ENCODE measurements at places on chromosomes 6 and 20.

DNA sequence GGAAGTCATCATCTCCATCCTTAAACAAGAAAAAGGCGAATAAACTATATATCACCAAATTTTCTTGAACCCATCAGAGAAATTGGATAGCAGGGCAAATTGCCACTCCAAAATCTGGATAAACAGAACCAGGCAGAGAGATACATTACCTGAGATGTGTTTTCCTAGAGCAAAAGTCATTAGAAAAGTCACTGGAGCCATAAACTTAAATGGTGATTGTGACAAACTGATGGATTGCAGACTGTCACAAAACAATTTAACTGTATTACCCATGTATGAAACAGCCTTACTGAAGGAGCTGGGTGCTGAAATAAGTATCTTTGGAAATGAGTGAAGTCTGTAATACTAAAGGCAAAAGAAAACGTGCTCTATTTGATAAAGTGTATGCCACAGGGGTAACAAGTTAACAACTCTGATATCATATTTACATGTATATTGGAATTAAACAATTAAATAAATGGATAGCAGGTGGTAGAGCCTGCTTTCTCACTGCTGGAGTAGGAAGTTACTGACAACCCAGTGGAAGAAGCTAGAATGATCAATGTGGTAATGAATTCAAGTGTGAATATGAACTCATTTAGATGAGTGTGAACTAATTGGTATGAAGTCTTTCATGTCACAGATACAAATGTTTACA, 186.9 kb downstream of the LMBRD1 start:
- no peak for DNase-seq

DNA sequence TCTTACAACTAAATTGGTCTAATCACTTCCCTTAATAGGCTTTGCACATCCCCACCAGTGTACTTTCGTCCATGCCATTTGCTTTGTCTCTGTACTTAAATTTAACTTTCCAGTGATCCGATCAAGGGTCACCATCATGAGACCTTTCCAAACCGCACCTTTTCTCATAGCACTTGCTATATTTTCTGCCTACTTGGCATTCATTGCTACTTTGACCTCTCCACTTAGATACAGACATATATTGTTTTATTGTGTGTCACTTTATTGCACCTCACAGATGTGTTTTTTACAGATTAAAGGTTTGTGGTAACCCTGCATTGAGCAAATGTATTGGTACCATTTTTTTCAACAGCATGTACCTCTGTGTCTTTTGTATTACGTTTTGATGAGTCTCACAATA, 14.8 kb downstream of the SUMO4 start:
- DNase-seq: no peak

DNA sequence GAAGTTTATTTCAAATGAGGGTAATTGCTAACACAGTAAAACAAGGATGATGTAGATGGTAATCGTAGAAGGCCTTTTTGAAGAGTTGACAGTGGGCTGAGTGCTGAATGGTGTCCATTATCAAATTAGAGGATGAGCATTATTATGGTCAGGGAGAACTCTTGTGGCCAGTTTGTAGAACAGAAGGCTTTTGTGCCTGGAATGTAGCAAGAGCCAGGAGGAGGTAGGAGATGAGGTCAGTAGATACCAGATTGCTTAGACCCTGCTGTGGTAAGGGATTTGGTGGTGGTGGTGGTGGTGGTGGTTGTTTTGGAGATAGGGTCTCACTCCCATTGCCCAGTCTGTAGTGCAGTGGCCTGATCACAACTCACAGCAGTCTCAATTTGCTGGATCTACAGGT, 6.2 kb downstream of the CSE1L start:
- DNase-seq: no peak

GRCh38 chr20:20020908-20021307, 3.7 kb downstream of the NAA20 start:
- no peak for DNase-seq

DNA sequence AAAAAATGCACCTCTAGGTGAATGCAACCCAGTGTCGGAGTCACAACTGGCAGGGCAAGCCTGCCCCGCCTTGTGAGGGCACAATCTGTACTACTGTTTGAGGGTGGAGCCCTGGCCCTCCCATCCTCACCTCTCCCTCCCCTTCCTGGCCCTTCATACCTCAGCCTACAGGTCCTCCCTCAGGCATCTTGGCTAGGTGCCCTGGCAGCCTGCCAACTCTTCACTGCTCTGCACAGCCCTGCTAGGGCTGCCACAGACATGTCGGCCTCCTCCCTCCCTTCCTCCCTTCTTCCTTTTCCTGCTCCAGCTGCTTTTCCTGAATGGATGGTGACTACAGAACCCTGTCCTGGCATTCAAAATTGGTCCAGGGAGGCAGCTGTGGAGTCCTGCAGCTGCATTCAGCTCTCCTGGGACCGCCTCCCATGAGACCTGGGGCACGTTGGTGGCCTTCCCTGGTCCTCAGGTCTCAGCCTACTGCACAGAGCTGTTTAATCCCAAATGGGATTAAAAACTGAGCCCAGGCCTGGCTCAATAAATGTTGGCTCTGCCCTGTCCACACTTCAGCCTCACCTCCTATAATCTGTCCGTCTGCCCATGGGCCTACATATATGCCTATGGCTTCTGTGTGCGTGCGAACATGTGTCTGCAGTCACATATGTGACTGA, 52.7 kb downstream of the CDH22 start:
- no peak for DNase-seq

GRCh38 chr6:159602431-159603041, 90.5 kb downstream of the SOD2 start:
- DNase-seq: no peak

- DNase-seq: no peak
Observed at GRCh38 chr20:38831995-38832620, 26.6 kb downstream of the PPP1R16B start.

GRCh38 chr6:134094441-134094840, 42.0 kb upstream of the SLC2A12 start:
- DNase-seq: no peak

- DNase-seq: no peak
Observed at GRCh38 chr20:38969708-38970107, 7.6 kb downstream of the DHX35 start.

GRCh38 chr20:1983301-1983700, 10.6 kb downstream of the PDYN start:
- DNase-seq: no peak

- no peak for DNase-seq
Observed at GRCh38 chr20:34834459-34834893, 9.0 kb upstream of the NCOA6 start.

GRCh38 chr6:138614151-138614550, 114.9 kb upstream of the NHSL1 start:
- DNase-seq: no peak

DNA sequence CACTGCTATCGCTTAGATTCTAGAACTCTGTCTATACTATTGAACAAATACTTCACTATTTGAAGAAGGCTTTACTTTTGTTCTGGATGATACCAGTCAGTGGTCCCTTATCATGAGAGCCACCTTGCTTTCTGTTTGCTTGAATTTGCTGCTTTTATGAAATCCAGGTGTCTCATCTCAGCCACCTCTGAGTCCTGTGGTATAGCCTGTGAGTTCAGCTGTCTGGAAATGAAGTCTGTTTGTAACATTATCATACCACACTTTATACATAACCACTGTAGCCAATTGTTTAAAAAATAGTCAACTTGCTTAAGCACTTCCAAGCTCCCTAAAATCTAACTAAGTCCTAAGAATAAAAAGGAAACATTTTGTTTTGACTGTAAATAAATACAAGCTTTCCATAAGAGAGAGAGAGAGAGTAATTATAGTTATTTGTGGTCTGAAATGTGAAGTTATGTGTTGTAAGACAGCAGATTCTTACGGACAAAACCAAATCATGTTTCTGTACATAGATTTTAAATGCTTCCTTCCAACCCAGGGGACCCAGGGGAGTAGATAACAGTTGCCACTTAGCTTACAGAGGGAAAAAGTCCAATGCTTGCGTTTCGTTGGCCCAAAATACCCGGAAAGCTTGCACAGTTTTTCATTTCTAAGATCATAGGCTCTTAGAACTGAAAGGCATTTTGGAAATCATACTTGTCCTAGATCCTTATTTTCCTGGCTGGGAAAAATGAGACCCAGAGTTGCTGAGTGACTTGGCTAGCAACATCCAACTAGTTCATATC, 1107.8 kb upstream of the FLRT3 start:
- DNase-seq: no peak

- peak; percentile 2 for DNase-seq
Observed at GRCh38 chr20:47317127-47317895, 39.2 kb downstream of the ZMYND8 start.

GRCh38 chr20:15406072-15406471, 1068.7 kb upstream of the FLRT3 start:
- DNase-seq: no peak

DNA sequence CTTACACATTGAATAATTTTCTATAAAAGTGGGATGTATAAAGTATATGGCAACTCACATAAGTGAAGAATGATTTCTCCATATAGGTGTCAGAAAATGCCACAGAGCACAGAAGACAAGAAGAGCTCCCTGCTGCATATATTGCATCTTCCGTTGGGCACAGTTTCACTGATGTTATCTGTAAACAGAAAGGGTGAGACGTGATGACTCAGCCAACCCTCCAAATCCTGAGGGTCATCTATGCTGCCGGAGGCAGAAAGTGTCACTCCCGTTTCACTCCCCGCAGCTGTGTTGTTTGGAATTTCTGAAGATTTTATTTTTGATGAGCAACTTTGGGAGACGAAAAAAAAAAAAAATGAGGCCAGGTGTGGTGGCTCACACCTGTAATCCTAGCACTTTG, 644.1 kb downstream of the C6orf118 start:
- DNase-seq: no peak

- no peak for DNase-seq
Observed at GRCh38 chr6:122930252-122931180, 65.5 kb upstream of the CLVS2 start.

DNA sequence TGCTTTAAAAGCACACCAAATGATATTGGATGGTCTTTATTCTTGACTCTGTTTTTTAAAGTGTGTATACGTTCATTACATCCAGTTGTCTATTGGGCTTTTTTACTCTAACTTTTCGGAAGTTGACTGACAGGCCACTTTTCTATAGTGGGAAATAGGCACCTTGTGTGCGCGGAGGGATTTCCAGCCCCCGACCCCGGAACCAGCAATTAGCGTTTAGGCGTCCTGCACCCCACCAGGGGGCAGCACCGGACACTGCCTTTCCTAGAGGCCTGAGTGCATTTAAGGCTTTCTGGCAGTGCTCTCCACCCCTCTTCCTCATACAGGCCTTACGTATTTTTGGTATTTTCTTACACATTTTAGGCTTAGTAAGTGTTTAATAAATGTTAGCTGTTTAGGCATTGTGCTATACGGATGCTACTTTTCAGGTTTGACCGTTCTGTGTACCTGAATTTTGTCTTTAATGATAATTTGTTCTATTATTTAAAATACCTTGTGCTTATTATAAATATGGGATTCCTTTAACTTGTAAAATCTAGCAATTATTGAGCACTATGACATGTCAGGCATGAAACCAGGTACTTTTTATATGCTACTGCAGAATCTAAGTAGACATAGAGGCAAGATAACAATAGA, 231.8 kb downstream of the BCKDHB start:
- DNase-seq: peak; percentile 41

- DNase-seq: no peak
Observed at GRCh38 chr6:72206606-72207005, 320.3 kb downstream of the RIMS1 start.

- DNase-seq: no peak
Observed at GRCh38 chr6:837380-837779, 144.4 kb upstream of the EXOC2 start.

DNA sequence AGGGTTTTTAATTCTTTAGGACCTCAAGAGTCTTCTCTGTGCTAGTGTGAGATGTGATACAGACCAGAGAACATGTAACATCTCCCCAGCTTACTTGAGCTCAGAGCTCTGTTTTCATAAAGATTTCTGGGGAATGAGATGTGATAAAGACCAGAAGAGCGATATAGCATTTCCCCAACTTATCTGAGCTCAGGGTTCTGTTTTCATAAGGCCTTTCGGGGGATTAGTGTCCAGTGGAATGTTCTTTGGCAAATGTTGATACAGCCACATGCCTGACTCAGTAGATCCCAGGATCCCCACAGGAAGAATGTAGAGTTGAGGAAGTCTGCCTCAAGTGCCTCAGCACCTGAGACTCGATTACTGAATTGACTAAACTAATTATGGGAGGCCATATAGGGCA, 18.7 kb upstream of the TOP1 start:
- no peak for DNase-seq

GRCh38 chr6:138765896-138766655, 7.5 kb upstream of the CCDC28A start:
- DNase-seq: no peak

- DNase-seq: no peak
Observed at GRCh38 chr6:79630380-79630882, 698 bp upstream of the SH3BGRL2 start.

- no peak for DNase-seq
Observed at GRCh38 chr6:96687121-96687520, 124.2 kb downstream of the FHL5 start.

GRCh38 chr6:161237176-161237575, 36.7 kb downstream of the AGPAT4 start:
- DNase-seq: no peak

- DNase-seq: no peak
Observed at GRCh38 chr20:23011008-23011721, 23.9 kb upstream of the SSTR4 start.

GRCh38 chr20:58839474-58839874, 11.2 kb downstream of the GNAS-AS1 start:
- DNase-seq: no peak

DNA sequence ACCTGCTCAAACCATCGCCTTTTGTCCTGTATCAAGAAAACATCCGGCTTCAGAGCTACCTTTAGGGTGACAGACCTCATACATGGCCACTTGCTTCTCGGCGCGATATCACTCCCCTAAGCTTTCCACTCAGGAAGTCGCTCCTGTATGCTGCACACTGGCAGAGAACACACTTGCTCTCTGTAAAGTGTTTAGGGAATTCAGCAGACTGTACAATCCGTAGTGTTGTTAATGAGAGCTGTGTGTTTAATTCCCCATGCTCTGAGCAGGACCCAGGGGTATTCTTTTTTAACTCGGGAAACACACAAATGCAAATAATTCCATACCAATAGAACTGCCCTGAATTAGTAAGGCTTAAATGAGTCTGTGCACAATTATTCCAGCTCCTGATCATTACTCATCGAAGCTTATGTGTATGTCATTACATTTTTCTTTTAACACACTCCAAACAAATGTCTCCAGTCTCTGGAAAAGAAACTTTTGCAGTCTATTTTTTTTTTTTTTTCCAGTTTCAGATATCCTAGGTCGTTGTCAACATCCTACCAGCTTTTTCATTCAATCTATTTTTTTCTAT, 338.7 kb upstream of the ARID1B start:
- DNase-seq: no peak

- no peak for DNase-seq
Observed at GRCh38 chr6:125985522-125985921, 818 bp upstream of the TRMT11 start.

GRCh38 chr6:170108890-170109587, 181.8 kb downstream of the DLL1 start:
- DNase-seq: no peak
